ENCODE measurements at places on chromosomes 7 and 10.

DNA sequence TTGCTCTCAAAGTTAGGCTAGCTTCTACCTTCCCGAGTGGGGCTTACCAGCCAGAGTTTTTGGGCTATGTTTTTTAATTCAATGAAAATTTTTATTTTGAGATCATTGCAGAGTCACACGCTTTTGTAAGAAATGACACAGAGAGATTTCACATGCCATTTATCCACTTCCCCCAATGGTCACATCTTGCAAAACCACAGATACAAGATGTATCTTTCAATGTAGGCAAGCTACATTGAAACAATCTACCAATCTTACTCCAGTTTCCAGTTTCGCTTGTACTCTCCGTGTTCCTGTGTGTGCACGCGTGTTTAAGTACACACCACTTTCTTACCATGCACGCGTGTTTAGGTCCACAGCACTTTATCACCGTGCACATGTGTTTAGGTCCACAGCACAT is 89.4 kb upstream of the LEP start:
- DNase-seq, result no peak

DNA sequence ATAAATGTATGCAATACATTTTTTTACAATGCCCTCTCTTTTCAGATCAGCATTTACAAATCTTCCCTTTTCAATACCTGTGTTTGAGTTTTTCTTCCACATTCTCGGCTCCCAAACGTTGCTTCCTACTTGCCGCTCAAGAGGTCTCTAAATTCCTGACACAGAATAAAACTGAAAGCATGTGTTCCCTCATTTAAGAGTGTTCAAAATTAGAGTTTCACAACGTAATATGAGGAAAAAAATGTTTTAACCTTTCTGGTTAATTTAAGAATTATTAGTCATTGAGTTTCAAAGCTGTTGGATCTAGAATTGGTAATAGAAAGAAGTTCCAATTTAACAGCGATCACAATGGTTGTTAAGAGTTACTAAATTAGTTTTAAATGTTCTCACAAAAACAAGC is 100.4 kb downstream of the ARID5B start:
- DNase-seq, result no peak

DNA sequence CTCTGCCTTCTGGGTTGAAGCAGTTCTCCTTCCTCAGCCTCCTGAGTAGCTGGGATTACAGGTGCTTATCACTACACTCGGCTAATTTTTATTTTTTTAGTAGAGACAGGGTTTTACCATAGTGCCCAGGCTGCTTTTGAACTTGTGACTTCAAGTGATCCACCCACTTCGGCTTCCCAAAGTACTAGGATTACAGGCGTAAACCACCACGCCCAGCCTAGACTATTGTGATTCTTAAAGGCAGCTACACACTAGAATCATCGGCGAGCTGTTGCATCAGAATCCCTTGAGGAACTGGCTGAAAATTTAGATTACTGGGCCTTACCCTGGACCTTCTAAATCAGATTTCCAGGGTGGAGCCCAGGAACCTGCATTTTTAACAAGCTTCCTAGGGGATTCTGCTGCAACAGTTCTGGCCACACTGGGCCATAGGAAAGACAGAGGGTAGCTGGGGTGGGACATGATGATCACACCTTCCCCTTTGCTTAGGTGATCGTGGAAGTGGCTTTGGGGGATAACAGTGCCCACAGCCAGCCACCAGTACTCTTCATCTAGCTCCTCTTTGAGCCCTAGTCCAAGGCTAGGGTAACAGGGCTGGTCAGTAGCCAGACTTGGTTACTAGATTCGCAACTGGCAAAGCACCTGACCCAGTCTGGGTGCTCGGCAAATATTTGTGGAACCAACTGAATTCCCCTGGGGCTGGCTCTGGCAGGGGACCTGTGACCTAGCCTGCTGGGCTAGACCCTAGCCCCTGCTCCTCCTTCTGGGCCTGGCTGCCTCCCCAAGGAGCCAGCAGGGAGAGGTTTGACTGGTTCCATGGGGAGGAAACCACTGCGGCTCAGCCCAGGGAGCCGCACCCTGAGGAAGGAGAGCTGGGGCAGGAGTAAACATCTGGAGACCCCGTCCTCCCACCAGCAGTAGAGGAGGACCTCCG is 67.1 kb upstream of the DUSP5 start:
- DNase-seq, result no peak

DNA sequence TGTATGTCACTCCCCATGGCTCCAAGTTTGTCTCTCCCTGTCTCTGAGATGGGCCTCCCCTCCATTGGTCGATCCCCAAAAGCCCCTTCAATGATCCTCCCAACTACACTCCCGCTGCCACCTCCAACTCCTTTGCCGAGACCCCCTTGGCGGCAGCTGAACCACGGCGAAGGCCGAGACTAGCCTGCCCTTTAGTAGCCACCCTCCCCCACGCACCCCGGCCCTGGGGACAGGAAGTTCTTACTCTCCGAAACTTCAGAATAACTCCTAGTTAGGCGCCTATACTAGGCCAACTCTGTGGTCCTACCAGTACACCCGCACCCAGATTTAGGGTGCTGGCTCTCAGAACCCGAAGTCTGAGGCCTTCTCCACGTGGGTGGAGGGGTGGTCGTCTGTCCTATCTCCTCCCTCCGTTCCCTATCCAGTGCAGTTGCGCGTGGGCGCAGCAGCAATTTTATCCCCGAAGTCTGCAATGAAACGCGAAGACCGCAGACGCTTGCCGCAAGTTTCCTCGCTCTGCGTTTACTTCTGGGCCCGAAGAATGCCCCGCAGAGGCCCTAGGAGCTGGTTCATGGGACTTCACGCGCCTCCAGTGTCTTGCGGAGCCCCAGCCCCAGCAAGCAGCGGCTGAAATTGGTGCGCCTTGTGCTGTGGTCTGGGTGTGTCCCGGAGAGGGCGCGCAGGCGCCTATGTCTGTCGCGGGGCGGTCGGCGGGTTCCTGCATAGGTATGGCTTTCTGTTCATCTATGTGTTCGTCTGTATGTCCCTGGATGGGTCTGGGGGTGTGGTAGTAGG is 82.6 kb upstream of the SLF2 start:
- DNase-seq, result no peak

GRCh38 chr10:23436983-23437382 is 1.9 kb upstream of the OTUD1 start:
- DNase-seq, result no peak

All from posterior cingulate gyrus (tissue), 11 donors.